ENCODE measurements at places on chromosomes 3 and 15.

DNA sequence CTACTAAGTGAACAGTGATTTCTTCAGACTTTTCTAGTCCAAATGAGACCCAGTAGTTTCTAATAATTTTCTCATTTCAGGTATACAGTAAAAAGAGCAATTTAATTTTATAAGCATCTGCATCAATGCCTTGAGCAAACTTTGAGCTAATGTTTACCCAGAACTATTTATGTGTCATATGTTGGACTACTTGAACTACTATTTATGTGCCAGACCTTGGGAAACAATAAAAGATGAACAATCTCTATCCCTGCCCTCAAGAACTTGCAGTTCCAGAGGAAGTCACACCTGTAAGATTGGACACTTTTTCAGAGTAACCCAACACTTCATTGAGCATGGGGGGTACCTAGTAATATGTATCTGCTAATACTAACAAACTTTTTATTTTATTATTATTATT is 2.3 kb upstream of the UBE3A start:
- no peak for DNase-seq

DNA sequence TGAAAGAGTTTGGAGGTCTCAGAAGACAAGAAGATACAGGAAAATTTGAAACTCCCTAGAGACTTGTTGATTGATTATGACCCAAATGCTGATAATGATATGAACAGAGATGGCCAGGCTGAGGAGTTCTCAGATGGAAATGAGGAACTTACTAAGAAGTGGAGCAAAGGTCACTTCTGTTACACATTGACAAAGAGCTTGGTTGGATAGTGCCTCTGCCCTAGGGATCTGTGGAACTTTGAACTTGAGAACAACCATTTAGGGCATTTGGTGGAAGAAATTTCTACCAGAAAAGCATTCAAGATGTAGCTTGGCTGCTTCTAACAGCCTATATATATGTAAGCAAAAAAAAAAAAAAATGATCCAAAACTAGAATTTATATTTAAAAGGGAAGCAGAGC is 48.9 kb upstream of the NAALADL2 start:
- DNase-seq, result no peak

- DNase-seq, result no peak
Measured at GRCh38 chr3:64398476-64398875, 173.2 kb upstream of the PRICKLE2 start.

DNA sequence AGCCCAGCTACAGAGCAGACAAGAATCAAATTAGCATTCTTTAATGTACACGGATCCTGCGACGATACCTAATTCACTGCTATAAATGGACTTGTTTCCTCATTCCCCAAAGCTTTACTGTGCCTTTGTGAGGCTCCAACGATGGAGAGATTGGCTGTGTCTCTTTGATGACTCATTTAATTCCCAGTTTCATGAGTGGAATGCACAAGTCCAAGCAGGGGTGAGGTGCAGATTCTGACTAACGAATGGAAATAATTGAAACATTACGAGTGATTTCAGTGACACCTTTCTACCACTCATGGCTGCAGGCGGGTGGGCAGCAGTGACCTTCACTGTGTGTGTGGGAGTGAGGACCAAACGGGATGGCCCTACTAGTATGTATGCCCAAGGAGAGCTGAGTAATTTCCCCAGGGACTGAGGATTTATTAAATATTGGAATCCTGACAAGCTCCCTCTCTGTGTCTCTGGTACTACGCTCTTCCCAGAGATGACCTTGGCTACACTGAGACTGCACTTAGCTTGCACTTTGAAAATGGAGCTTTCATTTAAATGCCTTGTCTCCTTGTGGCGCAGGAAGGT is 156.7 kb downstream of the CACNA2D3 start:
- DNase-seq, result no peak

DNA sequence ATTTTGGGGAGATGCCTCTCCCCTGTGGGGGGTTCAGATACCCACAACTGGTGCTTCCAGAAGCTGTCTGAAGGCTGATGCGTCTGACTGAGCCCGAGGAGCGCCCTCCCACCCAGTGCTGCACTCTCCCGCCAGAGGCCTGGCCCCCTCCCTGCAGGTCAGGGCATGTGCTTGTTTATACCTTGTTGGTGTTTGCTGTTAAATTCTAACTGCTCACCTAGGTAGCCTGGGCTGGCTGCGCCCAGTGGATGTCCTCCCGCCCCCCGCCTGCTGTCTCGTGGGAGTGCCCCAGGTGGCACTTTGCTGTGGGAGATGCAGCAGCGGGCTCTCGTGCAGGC is 12.9 kb downstream of the KLF13 start:
- DNase-seq, result no peak

GRCh38 chr3:61132062-61132461 is 119.2 kb downstream of the FHIT start:
- peak; percentile 22 for DNase-seq

- no peak for DNase-seq
Measured at GRCh38 chr3:134562055-134562454, 76.2 kb downstream of the CEP63 start.

DNA sequence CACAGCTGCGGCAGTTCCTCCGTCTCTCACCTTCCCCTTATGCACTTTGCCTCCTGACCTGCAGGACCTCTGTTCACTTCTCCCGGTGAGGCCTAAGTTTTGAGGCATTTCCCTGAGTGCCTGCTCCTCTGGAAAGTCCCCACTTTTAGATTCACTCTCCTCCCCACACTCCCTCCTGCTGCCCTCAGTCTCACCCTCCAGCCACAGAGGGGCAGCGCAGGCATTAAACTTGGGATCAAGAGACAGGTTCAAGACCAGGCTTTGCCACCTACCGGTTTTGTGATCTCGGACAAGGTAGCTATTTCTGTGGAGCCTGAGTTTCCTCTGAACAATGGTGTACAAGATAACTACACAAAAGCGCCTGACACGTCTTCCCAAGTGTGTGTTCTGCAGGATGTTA is 19.4 kb downstream of the SLC6A11 start:
- DNase-seq, result peak; percentile 15

Measured in MV-4-11 (cell line).